Endothelial cell of coronary artery (primary cell): ENCODE measurements at places on chromosomes 16 and 17. TPM values are rescaled to one million over a fixed set of nuclear protein-coding genes. Genes with fewer than 3 reads are reported as not detected.

Gene SP2
- 0.90 and 1.6 TPM in 2 replicates for total RNA-seq

Gene MPV17L
- total RNA-seq, result 0.09 and 0.18 TPM in 2 replicates

Gene TMC8
- 0.09 TPM in 2 replicates for total RNA-seq

Gene ZNF768
- 12.9 and 17.9 TPM in 2 replicates for total RNA-seq

Gene B3GNT9
- 3.7 and 7.8 TPM in 2 replicates for total RNA-seq

Gene AIPL1
- total RNA-seq, result not detected in 2 replicates

Gene TBC1D3G
- total RNA-seq, result not detected in 2 replicates

Gene TNP2
- total RNA-seq, result not detected in 2 replicates

Gene KCNH6
- total RNA-seq, result not detected in 2 replicates

Gene TRIM65
- total RNA-seq, result 20.1 and 22.3 TPM in 2 replicates

Gene TAC4
- total RNA-seq, result not detected in 2 replicates
